Skin of body (tissue), 3 donors: ENCODE measurements at places on chromosomes 4 and X.

DNA sequence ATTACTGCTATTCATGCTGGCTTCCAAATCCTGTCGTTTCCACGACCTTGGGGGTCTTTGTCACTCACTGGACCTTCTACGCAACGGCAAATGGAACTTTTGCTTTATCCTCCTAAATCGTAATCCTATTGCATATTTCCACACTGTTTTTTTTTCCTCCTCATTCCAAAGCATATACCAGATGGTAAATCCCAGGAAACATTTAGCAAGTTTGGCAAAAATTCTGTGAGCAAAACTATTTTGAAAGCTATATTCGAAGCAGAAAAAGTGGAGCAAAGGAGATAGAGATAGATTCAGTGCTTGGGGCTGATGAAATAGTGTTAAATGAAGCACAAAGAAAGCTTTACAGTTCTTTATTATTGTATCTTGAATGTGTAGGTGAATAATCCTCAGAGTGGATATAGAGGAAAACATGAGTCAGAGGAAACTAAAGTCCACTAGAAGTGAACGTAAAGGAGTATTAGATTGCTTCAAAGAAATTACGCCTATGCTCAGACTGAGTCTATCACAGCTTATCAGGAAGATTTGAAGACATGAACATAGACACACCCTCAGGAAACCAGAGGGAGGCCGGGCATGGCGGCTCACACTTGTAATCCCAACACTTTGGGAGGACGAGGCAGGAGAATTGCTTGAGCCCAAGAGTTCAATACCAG is 50.2 kb upstream of the FAM9A start:
- DNase-seq: no peak

GRCh38 chrX:13081395-13082205 is 37.2 kb upstream of the FAM9C start:
- DNase-seq: no peak

- no peak for DNase-seq
Observed at GRCh38 chrX:47186096-47186740, 7.4 kb upstream of the UBA1 start.

GRCh38 chrX:71578253-71579135 is at the start of gene GCNA:
Gene GCNA (plus strand): TSS chrX:71578437. CDS start chrX:71580822, 2,385 bp downstream.
- no peak for DNase-seq

DNA sequence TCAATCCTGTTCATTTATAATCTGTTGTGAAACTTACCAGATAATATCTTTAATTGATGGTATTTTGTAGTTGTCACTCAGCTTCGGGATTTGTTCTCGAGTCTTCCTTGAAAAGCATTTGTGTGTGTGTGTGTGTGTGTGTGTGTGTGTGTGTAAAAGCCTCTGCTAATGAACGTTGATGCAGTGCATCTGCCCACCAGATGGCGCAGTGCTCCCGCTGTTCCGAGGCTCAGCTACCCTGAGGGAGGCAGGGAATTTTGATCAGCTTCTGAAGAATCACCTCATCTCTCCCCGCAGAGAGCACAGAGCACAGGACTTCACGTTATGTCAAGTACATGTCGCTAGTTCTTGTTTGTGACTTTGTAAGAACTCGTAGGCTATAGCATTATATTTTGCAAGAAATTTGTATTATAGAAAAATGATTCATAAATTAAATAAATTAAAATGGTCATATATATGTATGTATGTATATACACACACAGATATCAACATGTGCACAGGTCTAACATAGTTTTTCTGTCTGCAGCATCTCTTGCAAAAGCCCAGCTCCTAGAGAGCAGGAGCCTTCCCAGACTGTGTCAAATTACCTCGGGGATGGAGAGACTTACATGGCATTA is 316.7 kb upstream of the IGFBP7 start:
- peak; percentile 2 for DNase-seq

- DNase-seq: no peak
Observed at GRCh38 chr4:10704430-10704810, 19.9 kb upstream of the CLNK start.

DNA sequence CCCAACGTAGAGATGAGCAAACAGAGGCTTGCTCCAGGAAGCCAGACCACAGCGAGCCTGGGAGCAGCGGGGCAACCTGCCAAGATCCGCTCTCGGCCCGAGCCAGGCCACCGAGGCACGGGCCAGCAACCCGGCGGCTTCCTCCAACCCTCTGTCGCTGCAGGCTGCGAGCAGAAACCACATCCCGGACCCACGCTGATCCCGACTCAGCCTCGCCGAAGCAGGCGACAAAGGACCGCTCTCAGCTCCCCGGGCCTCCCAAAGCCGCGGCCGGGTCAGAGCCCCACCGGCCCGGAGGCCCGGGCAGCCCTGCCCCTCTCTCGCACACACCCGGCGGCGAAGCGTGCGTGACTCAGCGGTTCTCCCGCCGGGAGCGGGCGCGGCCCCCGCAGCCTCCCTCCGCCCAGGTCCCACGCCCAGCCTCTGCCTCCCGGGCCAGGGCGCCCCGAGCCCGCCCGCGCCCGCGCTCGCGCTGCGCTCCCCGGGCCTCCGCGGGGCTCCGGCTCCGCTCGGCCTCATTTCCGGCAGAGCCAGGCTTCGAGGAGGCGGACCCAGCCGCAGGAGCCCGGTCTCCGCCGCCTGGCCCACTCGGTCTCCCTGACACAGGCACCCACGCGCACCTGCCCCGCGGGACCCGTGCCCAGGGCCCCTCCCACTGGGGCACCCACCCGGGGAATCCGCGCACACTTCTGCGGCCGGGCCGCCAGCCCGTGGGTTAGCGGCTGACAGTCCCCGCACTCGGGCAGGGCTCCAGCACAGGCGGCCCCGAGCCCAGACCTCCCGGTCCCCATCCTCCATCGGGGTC is 1.7 kb downstream of the PPP2R2C start:
- DNase-seq: no peak

DNA sequence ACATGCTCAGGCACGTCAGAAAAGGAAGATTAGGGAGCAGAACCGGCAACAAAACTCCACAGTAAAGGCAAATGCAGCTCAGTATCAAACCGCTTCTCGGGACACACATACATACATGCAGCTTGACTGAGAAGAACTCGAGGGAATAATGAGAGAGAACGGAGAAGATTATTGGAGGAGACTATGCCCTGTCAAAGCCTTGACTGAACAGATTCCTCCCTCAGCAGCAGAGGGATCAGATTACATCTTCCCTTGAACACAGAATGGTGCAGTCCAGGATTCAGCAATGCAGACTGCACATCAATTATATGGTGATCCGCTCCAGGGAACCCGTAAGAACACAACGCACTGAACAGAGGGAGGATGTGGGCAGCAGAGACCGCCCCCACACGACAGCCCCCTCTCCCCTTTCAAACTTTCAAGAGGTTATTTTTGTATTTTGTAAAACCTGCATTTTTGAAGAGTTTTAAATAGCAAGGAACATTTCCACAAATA is 183.2 kb downstream of the FBXW7 start:
- peak; percentile 100 for DNase-seq

GRCh38 chr4:80423553-80424224 is 88.2 kb downstream of the CFAP299 start:
- DNase-seq: no peak

GRCh38 chrX:16319929-16320328 is 152.6 kb downstream of the MAGEB17 start:
- no peak for DNase-seq

DNA sequence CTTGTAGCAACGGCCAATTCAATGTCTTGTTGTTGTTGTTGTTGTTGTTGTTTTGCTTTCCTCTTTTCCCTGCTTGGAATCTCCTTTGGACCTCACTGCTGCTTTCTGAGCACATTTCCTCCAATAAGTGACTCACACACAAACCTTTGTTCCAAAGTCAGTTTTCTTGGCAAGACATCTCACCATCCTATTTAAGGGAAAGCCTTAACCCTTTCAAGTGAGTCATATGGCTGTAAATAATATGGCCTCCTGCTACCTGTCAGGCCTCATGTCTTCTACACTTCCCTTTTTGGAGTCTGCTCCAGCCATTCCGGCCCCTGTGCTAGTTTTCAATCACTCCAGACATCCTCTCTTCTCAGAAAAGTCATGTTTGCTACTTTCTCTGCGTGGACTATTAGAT is 79.5 kb upstream of the MAGEB10 start:
- DNase-seq: no peak

DNA sequence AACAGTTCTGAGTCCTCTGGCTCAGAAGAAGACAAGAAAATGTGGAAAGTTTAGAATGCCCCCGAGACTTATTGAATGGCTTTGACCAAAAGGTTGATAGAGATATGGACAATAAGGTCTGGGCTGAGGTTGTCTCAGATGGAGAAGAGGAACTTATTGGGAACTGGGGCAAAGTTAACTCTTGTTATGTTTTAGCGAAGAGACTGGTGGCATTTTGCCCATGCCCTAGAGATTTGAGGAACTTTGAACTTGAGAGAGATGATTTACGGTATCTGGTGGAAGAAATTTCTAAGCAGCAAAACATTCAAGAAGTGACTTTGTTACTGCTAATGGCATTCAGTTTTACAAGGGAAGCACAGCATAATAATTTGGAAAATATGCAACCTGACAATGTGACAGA is 1549.3 kb upstream of the ADGRL3 start:
- no peak for DNase-seq

- DNase-seq: no peak
Observed at GRCh38 chr4:110442309-110442708, 33.6 kb upstream of the ENPEP start.

- DNase-seq: no peak
Observed at GRCh38 chrX:100830547-100830946, 10.4 kb downstream of the CSTF2 start.

DNA sequence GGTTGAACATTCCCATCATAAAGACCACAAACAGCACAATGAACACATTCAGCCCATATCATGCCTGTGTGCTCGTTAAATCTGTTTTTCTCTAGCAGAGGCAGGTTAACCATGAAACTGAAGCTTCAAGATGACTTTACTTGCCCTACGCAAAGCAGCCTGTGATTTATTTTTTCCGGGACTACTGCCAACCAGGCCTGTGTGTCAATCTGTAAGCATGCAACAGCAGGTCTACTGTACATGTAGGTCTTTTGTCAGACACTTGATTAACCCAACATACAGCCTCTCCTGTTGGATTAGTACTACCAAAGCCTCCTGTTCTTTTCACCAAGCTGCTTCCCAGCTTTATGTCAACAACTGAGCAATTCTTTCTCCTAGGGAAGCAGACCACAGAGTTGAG is 85.5 kb upstream of the ACSL1 start:
- no peak for DNase-seq

DNA sequence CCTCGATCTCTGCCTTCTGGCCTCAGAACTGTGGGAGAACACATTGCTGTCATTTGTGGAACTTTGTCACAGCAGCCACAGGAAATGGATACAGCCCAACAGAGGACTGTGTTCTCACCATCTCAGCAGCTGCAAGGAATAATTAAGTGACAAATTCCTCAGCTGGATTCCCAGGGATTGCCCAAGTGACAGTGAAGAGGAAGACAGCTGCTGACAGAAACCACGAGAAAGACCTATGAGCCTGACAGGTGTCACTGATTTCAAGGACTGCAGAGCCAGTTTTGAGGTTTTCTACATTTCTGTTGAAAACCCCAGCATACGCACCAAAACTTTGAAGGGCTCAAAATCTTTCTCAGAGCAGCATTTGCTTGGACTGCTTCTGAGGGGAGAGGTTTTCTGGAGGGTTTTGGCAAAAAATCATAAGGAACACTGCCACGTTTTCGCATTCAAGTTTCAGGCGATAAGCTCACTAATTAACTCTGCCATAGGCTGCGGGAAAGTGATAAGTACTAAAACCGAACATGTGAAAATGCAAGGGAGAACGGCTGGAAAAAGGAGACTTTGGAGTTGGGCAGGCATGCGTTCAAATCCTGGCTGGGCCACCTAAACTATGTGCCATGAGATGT is 88.8 kb downstream of the DRD5 start:
- peak; percentile 56 for DNase-seq

DNA sequence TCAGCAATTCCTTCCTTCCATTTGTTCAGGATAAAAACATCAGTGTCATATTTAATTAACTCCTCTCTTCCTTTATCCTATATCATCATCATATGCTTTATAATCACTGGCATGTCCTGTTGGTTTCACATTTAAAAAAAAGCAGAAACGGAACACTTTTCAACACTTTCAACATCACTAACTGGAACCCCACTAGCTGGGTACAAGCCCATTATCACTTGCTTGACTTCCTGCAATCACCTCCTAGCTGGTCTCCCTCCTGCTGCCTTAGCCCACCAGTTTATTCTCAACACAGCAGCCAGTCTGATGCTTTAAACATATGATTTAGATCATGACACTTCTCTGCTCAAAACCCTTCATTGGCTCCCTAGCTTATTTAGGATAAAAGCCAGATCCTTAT is 116.4 kb upstream of the LSM6 start:
- DNase-seq: no peak

- no peak for DNase-seq
Observed at GRCh38 chrX:12868747-12869146, 1.9 kb downstream of the TLR7 start.

- DNase-seq: no peak
Observed at GRCh38 chr4:38611676-38612075, 52.3 kb upstream of the KLF3 start.

DNA sequence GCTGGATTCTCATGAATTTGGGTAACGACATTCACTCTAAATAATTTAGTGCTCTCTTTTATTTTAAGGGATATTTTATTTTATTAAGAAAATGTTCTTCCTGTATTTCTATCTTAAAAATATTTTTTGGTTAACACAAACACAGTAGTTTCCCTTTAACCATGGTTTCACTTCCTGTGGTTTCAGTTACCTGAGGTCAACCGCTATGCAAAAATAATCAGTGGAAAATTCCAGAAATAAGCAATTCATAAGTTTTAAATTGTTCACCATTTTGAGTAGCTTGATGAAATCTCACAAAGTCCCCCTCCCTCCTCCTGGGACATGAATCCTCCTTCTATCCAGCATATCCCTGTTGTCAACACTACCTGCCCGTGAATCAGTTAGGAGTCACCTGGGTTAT is 71.4 kb downstream of the GBA3 start:
- DNase-seq: no peak

- DNase-seq: no peak
Observed at GRCh38 chr4:81807386-81807785, 335.7 kb upstream of the RASGEF1B start.

DNA sequence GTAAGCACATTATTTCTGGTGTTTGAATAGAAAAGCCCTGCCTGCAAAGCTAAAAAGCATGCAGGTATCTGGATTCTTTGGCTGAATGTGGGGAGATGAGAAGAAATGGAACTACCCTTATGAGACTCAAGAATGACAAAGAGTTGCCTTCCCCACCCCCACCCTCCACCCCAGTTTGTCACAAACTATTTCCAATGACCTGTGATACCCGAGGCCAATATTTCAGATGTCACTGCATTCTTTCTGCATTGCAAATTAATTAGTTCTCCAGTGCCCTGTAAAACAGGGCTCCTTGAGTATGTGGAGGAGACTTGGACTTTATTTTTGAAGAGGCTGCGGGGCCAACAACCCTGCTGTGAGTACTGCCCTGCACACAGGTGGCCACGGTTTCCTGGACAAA is 116.4 kb downstream of the ZNF827 start:
- DNase-seq: no peak
